ENCODE measurements at places on chromosomes 7 and 10.
A peak's percentile ranks its signal among the peaks of the same experiment; 100 is the strongest.

DNA sequence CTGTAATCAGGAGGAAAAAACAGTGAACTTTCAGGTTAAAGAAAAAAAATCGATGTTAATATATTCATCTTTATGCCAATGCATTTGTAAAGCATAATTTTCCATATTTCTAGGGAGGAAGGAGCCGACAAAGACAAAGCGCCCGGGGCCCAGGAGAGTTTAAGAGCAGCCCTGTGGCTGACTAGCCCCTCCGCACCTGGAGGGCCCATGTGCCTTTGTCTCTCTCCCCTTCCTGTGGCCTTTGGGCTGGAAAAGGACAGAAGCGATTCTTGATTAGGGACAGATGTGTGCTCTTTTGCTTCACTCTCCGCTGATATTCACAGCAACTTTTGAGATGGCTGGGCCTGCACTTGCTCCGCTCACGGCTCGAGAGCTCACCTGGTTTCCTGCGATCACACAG lies 23.1 kb downstream of the DDC start:
- no peak for DNase-seq

GRCh38 chr7:5448378-5449037 lies 24.9 kb upstream of the TNRC18 start:
- DNase-seq, result no peak

- DNase-seq, result no peak
Measured at GRCh38 chr10:30774261-30774660, 144.7 kb upstream of the LYZL2 start.

DNA sequence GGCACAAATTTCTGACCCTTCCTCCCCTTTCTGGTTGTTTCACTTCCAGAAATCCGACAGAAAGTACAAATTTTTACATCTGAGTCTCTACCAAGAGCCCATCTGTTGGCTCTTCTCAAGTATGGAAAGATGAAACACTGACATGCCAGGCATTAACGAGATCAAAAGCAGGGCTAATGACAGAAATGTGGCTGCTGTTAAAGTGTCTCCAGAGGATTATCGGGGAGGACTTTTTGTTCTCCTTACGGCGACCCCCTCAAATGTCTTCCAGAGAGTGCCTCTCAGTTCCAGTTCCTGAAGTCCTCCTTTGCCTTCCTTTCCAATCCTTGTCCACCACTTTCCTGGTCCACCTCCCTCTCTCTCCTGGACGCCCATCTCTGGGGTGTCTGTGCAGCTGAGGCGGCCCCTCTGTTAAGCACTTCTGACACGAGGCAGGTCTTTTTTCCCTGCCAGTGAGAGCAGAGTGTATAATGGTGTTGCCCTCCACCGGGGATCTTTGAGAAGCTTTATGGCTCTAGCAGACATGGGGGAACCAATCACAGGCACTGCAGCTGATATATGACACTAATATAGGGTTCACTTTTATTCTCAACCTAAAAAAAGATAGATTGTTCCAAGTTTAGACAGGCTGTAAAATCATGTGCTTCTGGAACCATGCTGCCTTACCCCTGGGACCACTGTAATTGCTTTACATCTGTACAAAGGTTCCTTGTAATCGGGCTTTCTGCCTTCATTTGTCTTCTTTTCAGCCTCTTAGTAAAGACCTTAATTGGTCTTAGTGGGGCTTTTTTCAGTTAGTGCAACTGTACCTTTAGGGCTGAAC lies 757.1 kb downstream of the AUTS2 start:
- DNase-seq, result no peak

- no peak for DNase-seq
Measured at GRCh38 chr10:123583639-123584418, 82.3 kb upstream of the GPR26 start.

- no peak for DNase-seq
Measured at GRCh38 chr7:81433206-81433605, 336.6 kb downstream of the HGF start.

DNA sequence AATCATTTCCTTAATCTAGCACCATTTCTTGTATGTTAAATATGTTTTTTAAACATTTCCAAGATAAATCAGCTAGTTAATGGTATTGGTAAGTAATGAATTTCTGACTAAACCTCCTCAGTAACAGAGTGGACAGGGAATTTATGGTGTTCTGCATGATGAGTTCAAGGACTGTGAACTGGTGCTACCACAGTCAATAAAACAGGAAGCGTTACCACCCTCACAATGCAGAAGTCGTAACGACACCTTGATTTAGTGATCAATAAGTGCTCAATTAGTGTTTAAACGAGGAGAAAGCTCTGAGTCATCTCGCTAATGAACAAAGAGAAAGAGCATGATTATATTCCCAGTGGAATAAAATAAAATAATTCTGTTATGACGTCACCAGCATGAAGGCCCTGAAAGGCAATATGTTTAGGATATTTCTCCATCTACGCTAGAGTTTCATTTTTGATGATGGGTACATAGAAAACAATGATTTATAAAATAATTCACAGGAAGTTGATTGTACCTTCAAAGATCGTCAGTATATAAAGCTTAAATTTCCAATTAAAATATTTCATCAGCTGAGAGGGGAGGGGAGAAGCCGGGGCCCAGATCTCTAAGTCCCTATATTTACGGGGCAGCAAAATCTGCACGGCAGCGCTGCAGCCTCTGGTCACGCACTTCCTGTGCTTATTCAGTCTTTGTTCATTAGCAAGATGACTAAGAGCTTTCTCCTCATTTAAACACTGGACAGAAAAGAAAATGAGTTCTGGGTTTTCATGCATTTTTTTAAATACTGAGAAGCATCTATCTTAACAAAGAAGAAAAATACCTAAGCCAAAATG lies 400.5 kb downstream of the PTPRN2 start:
- DNase-seq, result no peak

- no peak for DNase-seq
Measured at GRCh38 chr7:111835066-111835465, 272.8 kb upstream of the IMMP2L start.

GRCh38 chr10:69636626-69637605 lies 6.9 kb downstream of the FAM241B start:
- DNase-seq, result no peak

DNA sequence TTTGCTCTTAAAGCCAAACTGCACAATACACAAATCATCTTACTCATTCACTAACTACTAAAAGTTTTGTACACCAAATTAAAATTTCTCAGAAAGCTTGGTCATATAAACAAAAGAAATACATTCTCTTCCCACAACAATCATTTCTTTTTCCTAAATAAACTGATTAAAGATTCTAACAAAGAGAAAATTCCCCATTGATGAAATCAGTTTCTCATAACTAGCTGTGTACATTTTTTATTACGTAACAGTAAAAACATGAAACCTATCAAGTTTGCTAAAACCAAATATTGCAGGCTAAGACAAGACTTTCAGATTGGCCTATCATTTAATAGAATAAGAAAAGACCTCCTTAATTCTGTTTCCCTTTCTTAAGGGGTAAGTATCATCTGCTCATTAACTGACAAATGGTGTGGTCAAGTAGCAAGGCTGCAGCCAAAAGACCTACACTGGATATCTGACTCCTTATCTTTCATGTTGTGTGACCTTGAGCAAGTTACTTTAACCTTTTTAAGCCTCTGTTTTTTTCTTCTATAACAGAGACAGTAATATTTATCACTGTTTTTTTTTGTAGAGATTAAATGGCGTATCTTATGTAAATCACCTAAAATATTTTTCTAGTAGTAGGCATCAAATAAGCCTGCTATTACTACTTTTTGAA lies 22.4 kb downstream of the NAMPT start:
- DNase-seq, result no peak

DNA sequence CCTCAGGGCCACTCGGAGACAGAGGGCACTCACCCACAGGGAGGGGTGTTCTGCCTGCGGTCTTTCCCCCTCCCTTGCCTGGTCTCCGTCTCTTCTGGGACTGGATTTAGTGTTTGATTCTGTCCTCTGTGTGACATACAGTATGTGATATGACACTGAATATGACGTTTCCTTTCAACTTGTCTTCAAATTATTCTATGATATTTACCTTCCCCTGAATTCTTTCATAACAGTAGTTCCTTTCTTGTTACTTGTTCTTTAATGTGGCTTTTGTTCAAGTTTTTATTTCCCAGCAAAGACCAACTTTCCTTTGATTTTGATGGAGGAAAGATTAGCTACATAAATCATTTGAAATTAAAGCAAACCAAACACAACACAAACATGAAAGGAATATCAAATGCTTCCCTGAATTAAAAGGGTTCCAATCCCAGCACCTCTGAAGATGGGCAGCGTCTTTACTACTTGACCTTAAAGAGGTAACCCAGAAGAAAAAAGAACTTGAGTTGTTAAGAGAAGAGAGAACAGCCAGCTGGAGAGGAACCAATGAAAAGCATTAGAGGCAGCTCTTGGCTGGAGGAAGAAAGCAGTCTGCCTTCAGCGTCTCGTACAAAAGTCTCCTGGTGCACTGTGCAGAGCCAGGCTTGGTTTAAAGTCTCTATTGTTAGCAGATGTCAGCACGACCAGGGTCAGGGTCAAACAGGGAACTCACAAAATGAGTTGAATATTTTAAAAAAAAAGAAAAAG lies 18.3 kb upstream of the RHEB start:
- DNase-seq, result no peak

- DNase-seq, result no peak
Measured at GRCh38 chr7:1219498-1219897, 13.2 kb upstream of the UNCX start.

- no peak for DNase-seq
Measured at GRCh38 chr10:121754666-121755065, 156.4 kb upstream of the FGFR2 start.

GRCh38 chr7:133186060-133186459 lies 66.8 kb upstream of the EXOC4 start:
- no peak for DNase-seq

GRCh38 chr7:146414937-146415336 lies 298.3 kb downstream of the CNTNAP2 start:
- DNase-seq, result no peak

DNA sequence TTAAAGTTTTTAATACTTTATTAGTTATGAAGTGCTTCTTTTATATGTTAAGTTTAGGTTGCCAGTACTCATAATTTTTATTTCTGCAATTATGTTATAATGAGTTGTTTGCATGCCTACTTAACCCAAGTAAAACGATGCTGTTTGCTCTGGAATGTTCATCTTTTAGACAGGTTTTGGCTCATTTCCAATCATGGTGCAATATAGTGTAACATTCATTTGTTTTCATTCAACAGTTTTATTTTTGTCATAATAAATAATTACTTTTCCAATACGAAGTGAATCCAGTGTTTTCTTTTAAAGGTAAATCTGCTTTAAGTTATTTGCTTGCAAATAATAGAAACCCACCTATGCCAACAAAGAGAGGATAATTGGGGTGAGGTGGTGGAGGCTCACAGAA lies 22.1 kb downstream of the ARL5B start:
- no peak for DNase-seq

GRCh38 chr7:69754476-69754875 lies 156.2 kb downstream of the AUTS2 start:
- DNase-seq, result no peak

DNA sequence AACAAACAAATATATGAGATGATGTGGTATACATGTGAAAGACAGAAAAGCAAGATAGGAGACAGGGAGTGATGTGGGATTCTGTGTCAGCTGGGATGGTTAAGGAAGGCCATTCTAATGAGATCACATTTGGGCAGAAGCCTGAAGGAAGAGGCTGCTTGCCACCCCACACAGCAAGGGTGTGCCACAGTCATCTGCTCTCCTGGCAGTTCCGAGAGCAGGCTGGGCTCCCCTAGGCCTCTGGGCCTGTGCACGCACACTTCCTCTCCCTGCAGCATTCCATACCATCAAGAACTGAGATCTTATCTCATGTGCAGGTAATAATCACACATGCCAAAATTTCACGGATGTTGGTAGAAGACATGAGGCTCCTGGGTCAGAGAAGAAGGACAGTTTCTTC lies 43.1 kb downstream of the SYPL1 start:
- DNase-seq, result no peak

GRCh38 chr10:17348501-17349349 lies 105.7 kb downstream of the ST8SIA6 start:
- DNase-seq, result no peak

DNA sequence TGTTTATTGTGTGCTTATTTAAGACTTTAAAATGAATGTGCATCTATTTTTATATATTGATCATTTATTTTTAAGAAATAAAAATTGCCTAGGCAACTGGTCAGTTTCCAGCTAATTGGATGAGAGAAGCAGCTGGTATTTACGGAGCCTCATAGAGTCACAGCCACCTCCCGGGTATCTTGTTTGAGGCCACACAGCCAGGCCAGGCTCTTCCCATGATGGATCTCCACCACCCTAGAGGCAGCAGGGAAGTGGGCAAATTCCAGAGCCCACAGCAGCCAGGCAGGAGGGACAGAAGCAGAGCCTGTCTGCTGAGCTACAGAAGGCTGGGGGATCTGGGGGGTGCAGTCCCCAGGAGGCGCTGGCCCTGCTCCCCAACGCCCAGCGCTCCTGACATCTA lies 61.6 kb downstream of the CLEC2L start:
- DNase-seq, result no peak

DNA sequence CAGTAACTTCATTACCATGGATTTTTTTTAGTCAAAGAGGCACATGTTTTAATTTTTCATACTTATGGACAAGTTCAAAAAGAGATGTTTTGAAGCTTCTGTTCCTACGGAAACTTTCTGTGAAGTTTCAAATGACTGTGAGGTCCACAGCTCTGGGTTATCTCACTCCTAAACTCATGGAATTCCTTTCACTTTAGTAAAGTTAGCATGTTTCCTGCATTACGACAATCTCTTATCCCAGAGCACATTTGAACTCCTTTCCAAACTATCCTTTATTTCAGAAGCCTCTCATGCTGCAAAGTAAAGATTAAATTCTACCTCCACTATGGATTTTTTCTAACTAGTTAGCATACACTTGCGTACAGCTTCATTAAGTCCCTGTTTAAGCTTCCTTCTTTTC lies 15.3 kb upstream of the ADD3 start:
- no peak for DNase-seq

DNA sequence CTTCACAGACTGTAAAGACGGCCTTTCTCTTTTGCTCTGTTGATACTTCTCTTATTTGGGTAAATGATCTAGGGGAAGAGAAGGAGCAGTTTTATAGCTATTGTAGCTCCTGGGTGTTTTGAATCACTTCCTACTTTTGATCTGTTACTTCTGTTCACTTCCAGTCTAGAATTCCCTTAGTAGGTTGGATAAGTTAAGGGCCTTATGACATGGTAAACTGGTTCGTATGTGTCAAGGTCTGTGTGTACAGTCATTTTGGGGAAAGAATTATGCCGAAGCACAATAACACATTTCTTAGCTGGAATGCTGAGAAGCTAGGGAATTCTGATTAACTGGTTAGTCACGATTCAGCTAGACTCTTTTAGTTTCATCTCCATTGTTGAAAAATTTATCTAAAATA lies 8.1 kb downstream of the DENND10 start:
- no peak for DNase-seq

- peak; percentile 64 for DNase-seq
Measured at GRCh38 chr7:45917658-45918057, 3.4 kb downstream of the IGFBP3 start.

- DNase-seq, result no peak
Measured at GRCh38 chr10:88477343-88478085, 105.6 kb downstream of the RNLS start.
